ENCODE measurements at places on chromosomes 16 and 17.

DNA sequence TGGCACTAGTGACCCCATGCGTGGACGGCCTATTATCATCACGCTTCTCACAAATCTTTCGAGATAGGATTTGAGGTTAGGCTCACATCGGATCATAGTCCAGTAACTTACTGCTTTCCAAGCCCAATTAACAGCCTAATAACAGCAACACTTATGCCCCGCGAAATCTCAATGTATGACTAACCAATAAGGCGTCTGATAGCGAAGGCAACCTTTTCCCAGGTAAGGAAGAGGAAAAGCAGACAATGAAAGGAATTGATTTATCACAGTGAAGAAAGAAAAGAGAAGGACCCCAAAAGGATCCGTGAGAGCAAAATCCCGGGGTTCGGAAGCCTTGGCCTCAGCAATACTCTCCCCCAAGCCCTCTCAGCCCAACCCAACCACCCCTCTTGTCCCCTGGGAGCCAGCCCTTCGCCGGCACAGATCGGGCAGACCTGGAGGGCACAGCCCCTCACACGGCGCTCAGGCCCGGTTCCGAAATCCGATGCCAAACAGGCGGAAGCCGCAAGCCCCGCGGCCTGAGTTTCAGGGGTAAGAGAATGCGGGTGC is 534 bp downstream of the GPATCH8 start:
- DNase-seq, result no peak

DNA sequence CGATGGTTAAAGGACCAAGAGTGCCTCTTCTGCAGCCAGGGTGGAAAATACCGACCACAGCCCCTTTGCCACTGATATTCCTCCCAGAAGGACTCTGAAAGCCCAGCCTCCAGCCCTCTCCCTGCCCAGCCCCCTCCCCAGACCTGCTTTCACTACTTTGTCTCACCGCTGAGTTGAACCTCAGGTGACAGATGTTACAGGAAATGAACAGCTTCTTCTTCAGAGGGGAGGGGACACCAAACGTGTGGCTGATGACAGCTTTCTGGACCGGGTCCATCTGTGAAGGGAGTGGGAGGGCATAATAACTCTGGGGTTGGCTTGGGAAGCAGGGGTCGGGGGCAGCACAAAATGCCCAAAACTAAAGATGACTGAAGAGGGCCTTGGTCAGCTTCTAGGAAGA is 14.2 kb downstream of the NKIRAS2 start:
- no peak for DNase-seq

GRCh38 chr17:18364166-18364565 is 816 bp upstream of the SHMT1 start:
- no peak for DNase-seq

GRCh38 chr17:2385240-2386210 is 15.3 kb downstream of the MNT start:
- DNase-seq, result no peak

GRCh38 chr17:66406701-66407644 is 104.6 kb downstream of the PRKCA start:
- DNase-seq, result no peak

DNA sequence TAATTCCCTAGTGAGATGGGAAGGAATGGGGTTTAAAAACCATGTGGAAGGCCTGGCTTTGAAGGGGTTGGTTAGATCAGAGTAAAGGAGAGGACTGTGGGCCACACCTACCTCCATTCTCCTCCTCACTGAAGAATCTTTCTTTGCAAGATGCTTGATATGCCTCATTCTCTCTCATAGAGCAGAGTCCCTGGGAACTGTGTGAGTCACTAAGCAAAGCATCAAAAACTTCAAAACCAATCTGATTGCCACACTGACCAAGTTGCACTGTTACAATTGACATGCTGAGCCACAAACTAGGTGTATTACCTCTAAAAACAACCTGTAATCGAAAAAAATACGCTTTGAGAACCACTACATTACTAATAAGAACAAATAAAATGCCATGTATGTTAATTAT is 2.0 kb downstream of the TUBD1 start:
- DNase-seq, result no peak
